ENCODE measurements at places on chromosomes 2 and 18.

DNA sequence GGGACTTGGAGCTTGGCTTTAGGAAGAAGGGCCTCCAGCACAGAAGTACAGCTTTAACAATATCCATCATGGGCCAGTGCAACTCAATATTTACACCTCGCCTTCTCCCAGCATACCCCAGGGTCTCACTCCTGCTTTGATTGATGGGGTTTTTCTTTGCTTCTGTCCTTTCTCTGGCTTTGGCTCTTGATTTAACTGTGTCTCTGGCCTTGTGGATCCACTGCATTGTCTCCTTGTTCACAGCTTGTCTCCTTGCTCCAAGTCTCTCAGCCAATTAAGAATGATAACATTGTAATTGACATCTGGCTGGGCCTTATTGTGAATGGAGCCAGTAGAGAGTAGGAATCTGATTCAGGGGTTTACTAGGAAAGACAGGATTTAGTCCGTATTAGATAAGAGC is 1019.5 kb downstream of the TMEM182 start:
- no peak for DNase-seq

- no peak for DNase-seq
Measured at GRCh38 chr2:50648041-50648700, 383.8 kb downstream of the NRXN1 start.

- DNase-seq, result no peak
Measured at GRCh38 chr2:64938607-64939285, 50.5 kb upstream of the SLC1A4 start.

DNA sequence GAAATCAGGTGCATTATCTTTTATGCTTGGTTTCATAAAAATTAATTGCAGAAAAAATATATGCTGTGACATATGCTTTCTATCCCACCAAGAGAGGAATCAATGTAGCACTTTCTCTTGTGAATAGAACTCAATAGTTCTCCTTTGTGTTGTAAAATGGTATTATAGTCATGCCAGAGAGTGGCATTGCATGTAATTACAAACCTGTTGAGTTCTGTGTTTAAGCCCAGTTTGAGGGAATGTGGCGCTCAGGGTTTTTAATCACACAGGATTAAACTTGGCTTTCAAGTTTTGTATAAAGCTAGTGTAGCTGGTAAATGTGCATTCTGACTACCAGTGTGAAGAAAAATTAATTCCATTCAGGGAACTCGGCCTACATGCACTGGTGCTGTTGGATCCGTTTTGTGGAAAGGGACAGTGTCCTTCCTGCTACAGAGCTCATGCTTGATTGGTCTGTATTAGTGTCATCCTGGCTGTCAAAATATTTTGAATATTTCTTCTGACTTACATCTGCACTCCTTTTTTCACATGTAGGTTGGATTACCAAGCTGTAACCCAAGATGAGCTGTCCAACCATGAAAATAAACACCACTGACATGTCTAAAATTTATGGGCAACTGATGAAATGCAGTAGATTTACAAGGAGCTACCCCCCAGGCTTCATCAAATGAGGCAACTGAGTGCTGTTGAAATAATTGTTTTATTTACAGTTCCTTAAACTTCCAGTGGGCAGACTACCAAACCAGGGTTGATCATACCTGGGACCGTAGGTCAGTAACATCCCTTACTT is 80.3 kb downstream of the SLC4A3 start:
- no peak for DNase-seq

DNA sequence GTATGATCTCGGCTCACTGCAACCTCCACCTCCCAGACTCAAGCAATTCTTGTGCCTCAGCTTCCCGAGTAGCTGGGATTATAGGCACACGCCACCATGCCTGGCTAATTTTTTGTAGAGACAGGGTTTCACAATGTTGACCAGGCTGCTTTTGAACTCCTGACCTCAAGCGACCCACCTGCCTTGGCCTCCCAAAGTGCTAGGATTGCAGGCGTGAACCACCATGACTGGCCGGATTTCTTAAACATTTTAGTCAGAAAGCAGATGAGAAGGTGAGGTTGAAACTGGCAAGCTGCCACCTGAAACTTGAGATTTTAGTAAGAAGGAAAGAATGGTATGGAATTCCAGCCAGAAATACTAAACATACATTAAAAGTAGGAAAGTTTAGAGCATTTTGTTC is 31.9 kb downstream of the KLHL23 start:
- no peak for DNase-seq

- DNase-seq, result no peak
Measured at GRCh38 chr2:235504441-235505180, 10.8 kb downstream of the AGAP1 start.

DNA sequence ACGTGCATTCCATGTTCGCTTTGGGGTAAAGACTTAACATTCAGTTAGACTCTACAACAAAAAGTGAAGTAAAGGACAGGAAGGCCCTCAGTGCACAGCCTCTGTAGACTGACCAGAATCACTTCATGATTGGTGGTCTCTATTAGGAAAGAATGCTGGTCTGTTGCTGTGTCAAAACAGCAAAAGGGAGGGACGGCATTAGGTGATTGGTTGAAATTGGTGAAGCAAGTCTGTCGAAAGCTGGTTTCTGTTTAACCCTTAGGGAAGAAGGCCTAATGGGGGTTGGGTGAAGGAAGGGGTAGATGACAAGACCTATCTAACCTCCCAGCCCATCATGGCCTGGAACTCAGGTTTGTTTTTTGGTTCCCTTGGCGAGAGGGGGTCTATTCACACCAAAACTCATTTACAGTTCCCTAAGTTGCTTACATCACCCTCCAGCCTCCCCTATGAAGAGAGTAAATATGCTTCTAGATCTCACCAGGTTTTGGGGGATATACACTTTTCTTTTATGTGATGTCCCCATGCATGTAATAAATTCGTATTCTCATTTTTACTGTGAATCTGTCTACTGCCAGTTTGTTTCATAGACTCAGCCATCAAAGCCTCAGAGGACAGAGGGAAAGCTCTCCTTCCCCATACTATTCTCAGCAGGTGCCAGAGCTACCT is 65.6 kb downstream of the TMEM17 start:
- DNase-seq, result no peak

DNA sequence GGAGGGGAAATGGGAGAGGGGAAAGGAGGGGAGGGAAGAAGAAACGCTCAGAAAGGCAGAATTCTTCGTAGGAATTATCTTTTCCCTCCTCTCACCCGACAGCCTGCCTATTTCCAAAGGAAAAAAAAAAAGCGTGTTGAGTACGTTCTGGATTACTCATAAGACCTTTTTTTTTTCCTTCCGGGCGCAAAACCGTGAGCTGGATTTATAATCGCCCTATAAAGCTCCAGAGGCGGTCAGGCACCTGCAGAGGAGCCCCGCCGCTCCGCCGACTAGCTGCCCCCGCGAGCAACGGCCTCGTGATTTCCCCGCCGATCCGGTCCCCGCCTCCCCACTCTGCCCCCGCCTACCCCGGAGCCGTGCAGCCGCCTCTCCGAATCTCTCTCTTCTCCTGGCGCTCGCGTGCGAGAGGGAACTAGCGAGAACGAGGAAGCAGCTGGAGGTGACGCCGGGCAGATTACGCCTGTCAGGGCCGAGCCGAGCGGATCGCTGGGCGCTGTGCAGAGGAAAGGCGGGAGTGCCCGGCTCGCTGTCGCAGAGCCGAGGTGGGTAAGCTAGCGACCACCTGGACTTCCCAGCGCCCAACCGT is at the start of gene GAD1:
TSS of gene GAD1 (plus strand) at position 384 of the 589 bp plus-strand sequence. CDS start 1,705 bp downstream, outside the sequence.
- no peak for DNase-seq

GRCh38 chr2:128958241-128958640 is 639.6 kb upstream of the HS6ST1 start:
- no peak for DNase-seq

- no peak for DNase-seq
Measured at GRCh38 chr18:37124516-37124915, 295.6 kb downstream of the KIAA1328 start.

GRCh38 chr2:54208364-54209240 is 47.4 kb downstream of the TSPYL6 start:
- no peak for DNase-seq

DNA sequence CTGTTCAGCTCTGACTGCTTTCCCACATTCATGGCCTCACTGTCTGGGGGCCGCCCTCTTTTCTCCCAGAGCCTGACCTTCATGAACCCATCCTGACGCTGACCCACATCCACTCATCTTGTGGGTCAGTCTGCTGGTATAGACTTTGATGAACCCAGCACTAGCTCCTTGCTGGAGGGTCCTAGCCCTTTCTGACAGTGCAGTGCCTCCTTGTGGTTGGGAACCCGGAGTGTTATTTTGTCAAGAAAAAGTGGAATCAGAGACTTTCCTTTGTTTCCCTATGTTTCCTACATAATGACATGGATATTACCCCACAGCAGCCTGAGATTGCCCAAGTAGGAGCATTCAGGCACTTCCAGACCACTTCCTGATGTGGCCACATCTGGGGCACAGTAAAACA is 19.3 kb upstream of the OSR1 start:
- DNase-seq, result no peak

- DNase-seq, result no peak
Measured at GRCh38 chr18:68414407-68414806, 300.5 kb downstream of the TMX3 start.

GRCh38 chr2:183998041-183998796 is 600.1 kb upstream of the ZNF804A start:
- no peak for DNase-seq

DNA sequence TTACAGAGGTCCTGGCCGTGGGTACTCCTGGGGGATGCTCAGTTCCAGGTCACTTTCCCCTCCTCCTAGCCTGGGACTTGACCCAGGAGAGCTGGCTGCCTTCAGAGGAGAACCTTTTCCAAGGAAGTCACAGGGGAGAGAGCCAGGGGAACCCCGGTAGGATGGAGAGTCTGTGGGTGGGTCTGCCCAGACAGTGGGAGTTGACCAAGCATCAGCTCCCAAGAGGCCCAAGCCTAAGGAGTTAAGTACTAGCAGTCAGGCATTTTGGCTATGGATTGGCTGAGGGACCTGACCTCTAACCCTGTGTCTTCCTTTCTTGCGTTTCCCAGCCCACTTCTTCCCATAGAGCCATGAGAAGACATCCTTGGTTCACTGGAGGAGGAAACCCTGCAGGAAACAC is 48.8 kb upstream of the PLB1 start:
- DNase-seq, result no peak

DNA sequence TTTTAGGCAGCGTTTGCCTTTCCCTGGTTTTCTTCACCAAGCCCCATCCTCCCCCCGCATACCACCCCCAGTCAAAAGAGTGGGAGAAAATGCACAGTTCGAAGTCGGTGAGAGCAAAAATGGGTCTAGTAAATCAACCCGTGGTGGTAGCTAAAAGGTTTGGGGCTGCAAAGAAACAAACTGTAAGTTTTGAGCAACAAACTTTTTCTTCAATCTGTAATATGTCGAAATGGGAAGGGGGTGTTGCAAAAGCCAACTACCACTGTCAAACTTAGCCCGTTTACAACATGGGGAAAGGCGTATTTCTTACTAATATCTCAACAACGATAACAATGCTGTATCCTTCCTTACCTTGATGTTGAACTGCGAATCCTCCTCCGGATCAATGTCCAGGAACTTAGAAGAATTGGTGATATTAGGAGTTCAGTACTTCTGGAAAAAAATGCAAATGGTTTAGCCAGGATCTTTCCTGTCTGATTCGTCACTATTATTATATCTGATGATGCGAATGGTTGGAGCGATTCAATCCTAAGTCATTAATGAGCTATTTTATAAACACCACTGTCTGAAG is 2.4 kb upstream of the SATB2 start:
- no peak for DNase-seq

DNA sequence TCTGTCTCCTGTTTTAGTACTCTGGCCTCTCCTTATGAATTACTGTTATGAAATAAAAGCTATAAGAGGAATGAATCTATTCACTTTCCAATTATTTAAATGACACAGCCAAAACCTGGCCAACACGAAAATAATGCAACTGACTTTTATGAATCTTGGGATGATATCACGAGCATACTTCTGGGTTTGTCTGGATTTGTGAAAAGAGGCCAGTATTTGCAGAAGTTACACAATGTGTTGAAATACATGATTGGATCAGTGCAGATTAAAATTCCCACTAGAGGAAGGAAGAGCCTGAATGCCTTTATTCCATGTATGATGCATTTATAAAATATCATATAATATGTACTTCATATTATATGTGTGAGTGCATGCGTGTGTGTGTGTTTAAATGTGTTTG is 418.2 kb downstream of the GRB14 start:
- DNase-seq, result no peak

GRCh38 chr2:156615836-156616322 is 179.7 kb downstream of the GPD2 start:
- no peak for DNase-seq

- DNase-seq, result no peak
Measured at GRCh38 chr2:204945376-204945775, 400.1 kb downstream of the PARD3B start.

- DNase-seq, result no peak
Measured at GRCh38 chr2:4134551-4135550, 431.5 kb downstream of the DCDC2C start.

GRCh38 chr2:33406622-33407021 is 69.8 kb upstream of the RASGRP3 start:
- DNase-seq, result no peak

GRCh38 chr18:72456802-72457201 is 87.3 kb downstream of the CBLN2 start:
- DNase-seq, result no peak

- peak; percentile 75 for DNase-seq
Measured at GRCh38 chr18:46152436-46152807, 48.2 kb downstream of the HAUS1 start.

- DNase-seq, result peak; percentile 82
Measured at GRCh38 chr2:178193823-178194599, at the start of gene OSBPL6. TSS of gene OSBPL6 (plus strand) at chr2:178194512. CDS start at chr2:178306185, 111,673 bp downstream.

DNA sequence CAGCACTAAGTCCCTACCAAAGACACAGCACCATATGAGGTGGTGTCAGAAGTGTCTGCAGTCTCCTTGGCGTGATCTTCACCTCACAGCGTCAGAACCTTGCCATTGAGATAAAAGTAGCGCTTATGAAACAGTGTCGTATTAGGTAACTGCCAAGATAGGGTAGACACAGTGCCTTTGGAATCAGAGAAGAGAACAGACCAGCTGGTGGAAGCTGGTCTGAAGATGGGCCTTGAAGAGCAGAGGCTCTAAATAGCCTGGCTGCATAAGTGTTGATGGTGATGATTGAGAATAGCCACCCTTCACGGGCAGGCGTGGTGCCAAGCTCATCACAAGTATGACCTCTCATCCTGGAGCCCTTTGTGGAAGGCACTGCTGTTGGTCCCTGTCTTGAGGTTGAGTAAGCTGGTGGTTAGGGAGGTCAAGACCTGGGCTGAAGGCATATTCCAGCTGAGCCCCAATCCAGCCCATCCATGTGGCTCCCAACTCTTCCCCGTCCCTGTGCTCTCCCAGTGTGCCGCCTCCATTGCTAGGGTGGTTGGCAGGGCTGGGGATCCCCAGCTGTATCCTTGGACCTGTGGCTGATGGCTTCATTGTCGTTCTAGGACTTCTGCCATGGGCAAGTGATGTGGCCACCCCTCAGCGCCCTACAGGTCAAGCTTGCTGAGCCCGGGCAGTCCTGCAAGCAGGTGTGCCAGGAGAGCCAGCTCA is 187.4 kb downstream of the MGAT5 start:
- DNase-seq, result no peak
